SW 1271 (cell line): ENCODE measurements at places on chromosomes 7 and 10.

DNA sequence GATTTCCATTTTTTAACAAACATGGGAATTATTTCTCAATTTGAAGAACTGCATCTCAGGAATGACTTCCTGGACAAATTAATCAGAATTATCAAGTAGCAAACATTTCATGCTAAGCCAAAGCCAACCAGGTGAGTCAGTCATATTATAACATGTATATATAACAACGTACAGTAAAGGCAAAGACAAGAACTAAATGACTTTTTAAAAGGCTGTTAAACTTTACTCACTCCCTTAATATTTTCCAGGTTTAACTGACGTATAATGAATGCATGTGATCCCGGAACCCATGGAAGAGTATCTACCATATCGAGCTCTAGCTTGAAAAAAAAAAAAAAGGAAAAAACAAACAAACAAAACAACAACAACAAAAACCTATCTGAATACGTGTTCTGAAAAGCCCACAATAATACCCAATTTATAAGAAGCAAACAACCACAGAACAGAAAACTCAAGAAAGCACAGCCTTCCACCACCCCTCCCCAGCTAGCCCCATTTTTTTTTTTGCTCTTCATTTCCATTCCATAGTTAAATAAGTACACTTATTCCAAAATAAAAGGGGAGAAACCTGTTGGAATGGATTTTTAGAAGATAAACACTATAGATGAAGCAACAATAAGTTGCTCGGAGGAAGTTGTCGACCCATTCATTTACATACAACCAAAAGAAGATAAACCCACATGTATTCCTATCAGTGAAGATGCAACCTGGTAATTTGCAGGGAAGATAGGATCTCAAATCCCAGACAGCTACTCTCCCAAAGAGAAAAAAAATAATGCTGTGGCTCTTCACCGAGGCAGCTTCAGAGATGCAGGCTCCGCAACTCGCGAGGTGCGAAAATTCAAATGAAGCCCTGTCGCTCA is 537 bp downstream of the NAPEPLD start:
- DNase-seq: no peak

DNA sequence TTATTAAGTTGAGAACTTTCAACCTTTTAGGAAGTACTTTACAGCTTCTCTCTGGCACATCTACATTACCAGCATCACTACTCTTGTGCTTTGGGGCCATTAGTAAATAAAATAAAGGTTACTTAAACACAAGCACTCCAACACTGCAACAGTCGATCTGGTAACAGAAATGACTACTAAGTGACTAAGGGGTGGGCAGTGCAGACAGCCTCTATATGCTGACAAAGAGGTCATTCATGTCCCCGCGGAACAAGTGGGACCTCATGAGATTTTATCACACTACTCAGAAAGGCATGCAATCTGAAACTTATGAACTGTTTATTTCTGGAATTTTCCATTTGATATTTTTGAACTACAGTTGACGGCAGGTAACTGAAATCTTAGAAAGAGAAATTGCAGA is 111.3 kb upstream of the DNAJB12 start:
- no peak for DNase-seq

DNA sequence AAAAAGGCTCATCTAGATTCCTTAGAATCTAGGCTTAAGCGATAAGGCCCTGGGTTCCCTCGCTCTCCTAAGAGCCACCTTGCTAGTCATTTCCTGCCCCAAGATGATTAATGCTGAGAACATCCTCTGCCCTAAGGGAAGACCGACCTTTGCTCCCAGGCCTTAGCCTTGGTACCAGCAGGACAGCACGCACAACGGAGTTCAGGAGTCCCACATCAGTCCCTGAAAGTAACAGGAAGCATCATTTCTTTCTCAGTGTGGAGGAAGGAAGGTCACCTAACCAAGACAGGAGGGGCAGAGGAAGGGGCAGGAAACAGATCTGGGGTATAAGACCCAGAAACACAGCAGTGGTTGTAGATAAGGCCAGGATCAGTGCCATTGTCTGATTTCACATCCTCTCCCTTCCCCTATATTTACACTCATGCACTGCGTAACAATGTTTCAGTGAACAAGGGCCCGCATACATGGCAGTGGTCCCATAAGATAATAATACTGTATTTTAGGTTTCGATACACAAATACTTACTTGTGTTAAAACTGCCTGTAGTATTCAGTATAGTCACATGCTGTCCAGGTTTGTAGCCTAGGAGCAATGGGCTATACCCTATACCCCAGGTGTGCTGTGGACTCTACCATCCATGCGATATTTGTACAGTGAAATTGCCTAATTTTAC is 8.1 kb upstream of the FAM107B start:
- DNase-seq: peak; percentile 64

DNA sequence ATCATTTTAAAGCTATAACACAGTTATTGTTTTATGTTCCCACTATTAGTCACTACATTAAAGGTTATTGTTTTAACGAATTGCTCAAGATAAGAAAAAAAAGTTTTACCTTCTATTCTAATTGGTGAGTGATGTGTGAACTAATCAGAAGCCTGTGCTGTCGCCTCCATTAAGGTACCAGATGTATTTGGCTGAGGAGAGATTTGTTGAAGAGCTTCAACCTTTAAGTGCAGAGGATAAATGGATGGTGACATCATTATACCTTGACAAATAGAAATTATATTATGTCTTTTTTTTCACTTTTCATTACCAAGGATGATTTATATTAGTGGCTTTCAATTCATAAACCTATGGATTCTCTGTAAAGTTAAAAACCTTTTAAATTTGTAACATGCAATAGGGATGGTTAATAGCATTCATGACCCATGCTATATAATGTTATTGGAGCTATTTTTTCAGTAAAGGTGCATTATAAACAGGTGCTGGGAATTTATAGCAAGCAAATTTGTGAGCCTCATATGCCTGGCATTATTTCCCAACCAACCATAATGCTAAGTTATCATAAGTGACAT is 97.0 kb upstream of the NPVF start:
- no peak for DNase-seq

GRCh38 chr10:45180507-45180906 is 134.9 kb downstream of the OR13A1 start:
- no peak for DNase-seq
